ENCODE measurements at places on chromosomes 3 and 15. TPM values are rescaled to one million over a fixed set of nuclear protein-coding genes. Genes with fewer than 3 reads are reported as not detected.

GRCh38 chr3:157785102-157785826 is 282.0 kb upstream of the VEPH1 start:
- H3K36me3 ChIP-seq: no peaks in the 10 kb centered on the region
- H3K27me3 ChIP-seq: no peaks in the 10 kb centered on the region
- H3K4me3 ChIP-seq: no peak overlapping the region
- peak; percentile 80 for DNase-seq
- H3K4me1 ChIP-seq: peaks cover 45% of the 10 kb centered on the region

DNA sequence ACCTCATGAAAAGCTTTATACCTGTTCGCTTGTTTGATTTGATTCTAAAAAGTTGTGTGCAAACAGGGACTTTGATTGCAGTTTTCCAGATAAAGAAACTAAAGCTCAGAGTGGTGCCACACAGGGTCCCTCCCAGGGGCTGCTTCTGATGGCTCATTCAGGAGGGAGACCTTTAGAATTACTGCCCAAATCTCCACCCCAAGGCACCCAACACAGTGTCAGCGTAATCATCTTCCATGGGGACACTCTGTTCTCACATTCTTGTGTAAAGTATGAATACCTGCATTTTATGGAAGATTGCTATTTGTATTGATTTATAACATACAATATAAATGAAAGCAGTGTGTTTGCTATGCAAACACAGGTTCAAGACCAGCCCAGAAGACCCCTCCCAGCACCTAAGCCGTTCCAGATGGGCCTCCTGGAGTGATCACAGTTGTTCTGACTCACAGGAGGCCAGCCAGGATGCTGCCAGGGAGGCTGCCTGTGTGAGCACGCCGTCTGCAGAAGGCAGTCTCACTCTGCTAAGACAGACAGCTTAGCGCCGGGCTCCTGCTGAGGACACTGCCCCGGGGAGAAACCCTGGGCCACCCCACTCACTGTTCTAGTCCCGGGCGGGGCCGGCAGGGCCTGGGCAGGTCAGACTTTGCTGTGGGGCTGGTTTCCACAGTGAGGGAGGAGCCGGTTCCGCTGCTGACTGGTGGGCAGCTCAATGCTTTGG is 185.6 kb downstream of the FAM43A start:
- peak; percentile 74 for DNase-seq
- peaks cover 38% of the 10 kb centered on the region for H3K4me1 ChIP-seq
- H3K27ac ChIP-seq: peak overlapping the region; percentile 58
- H3K36me3 ChIP-seq: no peaks in the 10 kb centered on the region

DNA sequence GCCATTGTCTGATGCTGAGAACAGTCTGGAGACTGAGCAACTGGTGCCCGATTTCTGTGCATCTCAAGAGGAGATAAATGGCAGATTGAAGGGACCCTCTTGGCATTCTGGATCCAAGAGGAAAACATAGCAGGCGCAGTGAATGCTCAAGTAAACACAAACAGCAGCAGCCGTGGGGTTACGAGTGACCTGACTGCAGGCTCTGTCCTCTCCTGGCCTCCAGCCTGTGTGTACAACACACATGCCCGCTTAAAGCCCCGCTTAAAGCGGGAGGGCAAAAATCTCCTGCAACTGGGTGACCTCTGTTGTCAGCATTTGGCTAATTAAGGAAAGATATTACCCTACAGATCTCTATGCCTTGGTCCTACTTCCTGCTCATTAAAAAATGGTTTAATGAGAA is 120.5 kb downstream of the GREM1 start:
- no peak overlapping the region for H3K4me3 ChIP-seq
- H3K36me3 ChIP-seq: no peaks in the 10 kb centered on the region
- H3K27me3 ChIP-seq: no peaks in the 10 kb centered on the region
- H3K27ac ChIP-seq: peak overlapping the region; percentile 37

Gene IMPG2
- 0.05 TPM for total RNA-seq

Gene CP
- total RNA-seq: 1.7 TPM

Gene RBP2
- total RNA-seq: not detected

GRCh38 chr3:120908030-120908794 is at the start of gene STXBP5L:
STXBP5L (plus strand) TSS chr3:120908205; CDS start chr3:120909579, 1,374 bp downstream.
- peak; percentile 75 for DNase-seq
- H3K4me3 ChIP-seq: peak within 1 kb of the TSS; percentile 30
- H3K36me3 ChIP-seq: no peaks in the 10 kb centered on the region
- H3K27ac ChIP-seq: no peak within 1 kb of the TSS

DNA sequence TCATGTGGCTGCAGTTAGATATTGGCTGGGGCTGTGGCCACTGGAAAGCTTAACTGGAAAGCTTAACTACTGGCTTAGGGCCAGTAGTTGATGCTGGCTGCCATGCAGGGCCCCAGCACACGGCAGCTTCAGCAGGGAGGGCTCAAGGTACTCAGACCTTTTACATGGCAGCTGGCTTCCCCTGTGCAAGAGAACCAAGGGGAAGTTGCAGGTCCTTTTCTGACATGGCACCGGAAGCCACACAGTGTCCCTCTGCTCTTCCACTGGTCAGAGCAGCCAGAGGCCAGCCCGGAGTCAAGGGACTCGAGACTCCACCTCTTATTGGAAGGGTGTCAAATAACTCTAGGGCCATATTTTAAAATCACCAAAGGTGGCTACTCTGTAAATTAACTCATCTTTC is 24.5 kb downstream of the CCR9 start:
- H3K36me3 ChIP-seq: no peaks in the 10 kb centered on the region
- no peak overlapping the region for H3K4me3 ChIP-seq
- H3K4me1 ChIP-seq: peaks cover 45% of the 10 kb centered on the region
- no peak overlapping the region for H3K27ac ChIP-seq
- DNase-seq: no peak

DNA sequence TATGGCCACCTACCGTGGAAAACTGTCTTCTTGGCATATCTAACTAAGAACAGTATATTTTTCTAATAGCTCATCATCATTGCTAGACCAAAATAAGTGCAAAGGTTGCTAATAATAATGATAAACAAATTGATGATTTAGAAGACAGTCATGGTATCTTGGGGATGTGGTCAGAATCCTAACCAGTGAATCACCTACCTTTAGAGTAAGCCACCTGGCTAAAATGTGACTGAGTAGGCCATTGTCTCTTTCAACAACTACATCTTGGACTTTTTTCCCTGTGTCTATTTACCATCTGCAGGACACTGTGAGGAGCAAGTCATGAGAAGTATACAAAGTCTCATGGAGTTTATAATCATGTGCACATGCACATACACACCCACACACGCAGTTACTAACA is 273.5 kb upstream of the SEMA6D start:
- H3K4me1 ChIP-seq: peaks cover 14% of the 10 kb centered on the region
- H3K4me3 ChIP-seq: no peak overlapping the region
- no peak for DNase-seq
- H3K27me3 ChIP-seq: no peaks in the 10 kb centered on the region
- H3K36me3 ChIP-seq: no peaks in the 10 kb centered on the region

GRCh38 chr3:105722943-105723556 is 145.8 kb downstream of the CBLB start:
- H3K36me3 ChIP-seq: no peaks in the 10 kb centered on the region
- H3K4me3 ChIP-seq: no peak overlapping the region
- H3K27me3 ChIP-seq: no peaks in the 10 kb centered on the region
- no peak for DNase-seq
- no peaks in the 10 kb centered on the region for H3K4me1 ChIP-seq
- H3K27ac ChIP-seq: no peak overlapping the region

Gene GJD2
- not detected for total RNA-seq

Gene CLRN1
- not detected for total RNA-seq

- H3K36me3 ChIP-seq: no peaks in the 10 kb centered on the region
- no peak overlapping the region for H3K4me3 ChIP-seq
These were observed 339.9 kb upstream of the RBMS3 start for GRCh38 chr3:28940994-28941393.

Gene SCAMP5
- 0.29 TPM for total RNA-seq

Gene LRRC34
- not detected for total RNA-seq

Gene LDHAL6B
- not detected for total RNA-seq

Gene SLC38A3
- total RNA-seq: not detected

DNA sequence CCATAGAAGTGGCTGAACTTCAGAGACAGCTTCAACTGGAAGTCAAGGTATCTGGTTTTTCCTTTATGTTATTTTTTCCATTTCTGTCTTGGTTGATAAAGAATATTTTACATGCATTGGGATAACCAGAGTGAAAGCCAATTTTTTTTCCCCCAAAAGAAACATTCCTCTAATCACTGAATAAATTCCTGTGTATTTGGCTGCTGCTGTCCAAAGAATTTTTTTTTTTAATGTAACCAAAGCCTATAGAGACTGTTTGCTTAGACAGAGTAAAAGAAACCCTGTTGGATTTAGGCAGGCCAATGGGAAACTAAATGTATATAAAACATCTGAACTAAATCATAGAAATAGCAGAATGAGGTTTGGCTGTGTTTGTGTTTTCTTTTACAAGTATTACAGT is 75.2 kb downstream of the CGNL1 start:
- DNase-seq: no peak
- no peak overlapping the region for H3K4me3 ChIP-seq
- H3K36me3 ChIP-seq: no peaks in the 10 kb centered on the region

DNA sequence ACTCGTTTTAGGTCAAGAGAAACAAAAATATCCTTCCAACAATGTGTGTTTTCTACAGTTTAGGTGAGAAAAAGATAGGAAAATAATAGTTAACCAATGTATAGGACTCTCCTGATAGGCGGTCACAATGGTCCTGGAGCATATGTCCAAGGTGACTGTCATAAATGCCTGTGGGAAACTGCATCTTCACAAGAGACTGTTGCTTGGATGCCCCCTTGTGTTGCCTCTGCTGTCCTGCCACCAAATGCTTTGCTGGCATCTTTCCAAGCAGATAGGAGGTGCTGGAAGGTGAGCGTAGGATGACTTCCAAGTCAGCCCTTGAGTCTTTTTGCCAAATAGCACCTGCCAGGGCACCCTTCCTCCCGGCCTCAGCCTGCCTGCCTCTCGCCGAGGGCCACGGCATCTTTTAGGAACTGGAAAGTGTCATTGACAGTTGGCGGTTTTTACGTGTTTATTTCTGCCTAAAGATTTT is 24.1 kb upstream of the SACM1L start:
- no peaks in the 10 kb centered on the region for H3K27me3 ChIP-seq
- H3K27ac ChIP-seq: no peak overlapping the region
- no peak for DNase-seq
- peaks cover 36% of the 10 kb centered on the region for H3K4me1 ChIP-seq
- H3K4me3 ChIP-seq: no peak overlapping the region
- H3K36me3 ChIP-seq: peaks cover 34% of the 10 kb centered on the region

Gene MUC20
- total RNA-seq: not detected

DNA sequence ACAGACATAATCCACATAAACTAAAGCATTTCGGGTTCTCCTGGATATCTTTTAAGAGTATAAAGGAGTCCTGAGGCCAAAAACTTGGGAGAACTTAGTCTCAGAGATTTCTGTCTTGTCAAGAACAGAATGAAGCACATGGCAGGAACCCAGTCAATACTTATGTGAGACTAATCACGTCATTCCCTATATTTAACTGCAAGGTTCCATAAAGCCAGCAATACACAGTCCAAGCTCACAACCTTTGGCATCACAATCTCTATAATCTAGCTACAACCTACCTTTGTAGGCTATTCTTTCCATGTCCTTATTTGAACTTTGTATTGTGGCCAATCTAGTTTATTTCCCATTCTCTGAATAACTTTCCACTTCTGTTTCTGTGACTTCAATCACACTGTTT is 68.9 kb upstream of the CSPG5 start:
- no peak overlapping the region for H3K27ac ChIP-seq
- H3K4me1 ChIP-seq: no peaks in the 10 kb centered on the region
- H3K36me3 ChIP-seq: peaks cover 2% of the 10 kb centered on the region
- no peak for DNase-seq

DNA sequence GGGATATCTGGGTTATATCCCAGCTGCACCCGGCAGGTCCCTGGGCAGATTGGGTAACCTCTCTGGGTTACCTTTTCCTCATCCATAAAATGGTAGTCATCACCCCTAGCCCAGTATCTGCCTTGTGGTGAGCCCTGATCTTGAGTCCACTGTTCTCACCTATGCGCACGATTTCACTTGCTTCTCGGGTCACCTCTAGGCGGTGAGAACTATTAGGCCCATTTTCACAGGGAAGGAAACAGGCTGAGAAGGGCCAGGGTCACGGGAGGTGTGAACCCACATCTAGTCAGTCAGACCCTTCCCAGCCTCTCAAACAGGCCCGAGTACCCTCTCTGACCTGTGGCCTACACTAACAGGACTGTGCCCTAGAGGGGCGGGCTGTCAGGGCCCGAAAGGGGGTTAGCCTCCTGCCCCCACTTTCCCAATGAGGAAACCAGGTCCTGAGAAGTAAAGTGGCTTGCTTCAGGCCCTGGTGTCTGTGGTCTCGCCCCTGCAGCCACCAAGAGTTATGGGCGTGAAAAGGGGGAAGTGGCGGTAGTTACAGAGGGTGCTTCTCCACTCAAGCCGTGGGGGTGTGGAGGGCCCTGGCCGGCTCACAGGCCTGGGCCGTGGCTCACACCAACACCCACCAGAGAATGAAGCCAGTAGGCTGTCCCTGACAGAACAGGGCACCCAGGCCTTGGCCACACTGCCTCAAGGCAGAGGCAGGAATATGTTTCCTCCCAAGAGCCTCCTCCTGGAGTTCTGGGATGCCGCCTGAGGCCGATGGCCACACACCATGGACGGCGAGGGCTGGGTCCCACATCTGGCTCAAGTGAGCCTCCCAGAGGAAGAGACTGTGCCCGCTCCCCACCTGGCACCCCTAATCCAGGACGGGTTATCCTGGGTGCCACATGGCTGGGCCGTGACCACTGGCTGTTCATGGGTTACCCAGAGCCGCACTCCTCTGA is 19.5 kb downstream of the PSTPIP1 start:
- no peak for DNase-seq
- H3K4me1 ChIP-seq: no peaks in the 10 kb centered on the region
- no peaks in the 10 kb centered on the region for H3K36me3 ChIP-seq
- no peak overlapping the region for H3K4me3 ChIP-seq
- H3K27me3 ChIP-seq: no peaks in the 10 kb centered on the region

GRCh38 chr3:61155701-61156292 is 95.5 kb downstream of the FHIT start:
- H3K27ac ChIP-seq: no peak overlapping the region
- no peaks in the 10 kb centered on the region for H3K4me1 ChIP-seq
- no peak overlapping the region for H3K4me3 ChIP-seq

- no peak overlapping the region for H3K27ac ChIP-seq
- H3K27me3 ChIP-seq: 0 out of 2 replicates have a peak, but pooled peaks cover 3% of the 10 kb centered on the region
- peaks cover 12% of the 10 kb centered on the region for H3K4me1 ChIP-seq
- peaks cover 10% of the 10 kb centered on the region for H3K36me3 ChIP-seq
- no peak for DNase-seq
- H3K4me3 ChIP-seq: no peak overlapping the region
These were observed 1.9 kb downstream of the EHD4 start for GRCh38 chr15:41970456-41970855.

DNA sequence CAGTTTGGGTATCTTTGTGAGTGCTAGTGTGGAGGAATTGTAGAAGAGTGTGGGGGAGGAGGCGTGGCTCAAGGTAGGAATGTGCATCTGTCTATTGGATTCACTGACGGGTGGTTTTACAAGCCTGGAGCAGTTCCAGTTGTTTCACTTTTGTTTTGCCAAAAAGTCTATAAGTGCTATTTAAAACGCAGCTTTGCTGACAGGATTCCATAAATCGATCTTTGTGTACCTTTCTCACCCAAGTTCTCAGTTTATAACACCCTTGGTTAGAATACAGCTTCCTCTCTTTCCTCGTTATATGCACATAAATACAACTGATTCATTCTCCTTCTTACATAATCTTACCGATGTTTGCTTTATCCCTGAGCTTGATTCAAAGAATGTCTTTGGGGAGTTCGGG is 123.2 kb upstream of the UBE2E2 start:
- H3K4me3 ChIP-seq: peak overlapping the region; percentile 18
- no peaks in the 10 kb centered on the region for H3K36me3 ChIP-seq
- no peak overlapping the region for H3K27ac ChIP-seq
- H3K27me3 ChIP-seq: no peaks in the 10 kb centered on the region
- no peak for DNase-seq

- H3K27me3 ChIP-seq: no peaks in the 10 kb centered on the region
- H3K4me1 ChIP-seq: no peaks in the 10 kb centered on the region
- no peak overlapping the region for H3K4me3 ChIP-seq
These were observed 134.2 kb downstream of the OTOL1 start for GRCh38 chr3:161630794-161631193.

Gene IL12A
- 0.09 TPM for total RNA-seq
